ENCODE measurements at places on chromosomes 6 and 20. TPM values are rescaled to one million over a fixed set of nuclear protein-coding genes. Genes with fewer than 3 reads are reported as not detected.

GRCh38 chr20:20096421-20096820 lies 44.1 kb downstream of the CFAP61 start:
- DNase-seq, result no peak

GRCh38 chr6:31144296-31144969 lies 5.6 kb upstream of the PSORS1C2 start:
- no peak for DNase-seq

DNA sequence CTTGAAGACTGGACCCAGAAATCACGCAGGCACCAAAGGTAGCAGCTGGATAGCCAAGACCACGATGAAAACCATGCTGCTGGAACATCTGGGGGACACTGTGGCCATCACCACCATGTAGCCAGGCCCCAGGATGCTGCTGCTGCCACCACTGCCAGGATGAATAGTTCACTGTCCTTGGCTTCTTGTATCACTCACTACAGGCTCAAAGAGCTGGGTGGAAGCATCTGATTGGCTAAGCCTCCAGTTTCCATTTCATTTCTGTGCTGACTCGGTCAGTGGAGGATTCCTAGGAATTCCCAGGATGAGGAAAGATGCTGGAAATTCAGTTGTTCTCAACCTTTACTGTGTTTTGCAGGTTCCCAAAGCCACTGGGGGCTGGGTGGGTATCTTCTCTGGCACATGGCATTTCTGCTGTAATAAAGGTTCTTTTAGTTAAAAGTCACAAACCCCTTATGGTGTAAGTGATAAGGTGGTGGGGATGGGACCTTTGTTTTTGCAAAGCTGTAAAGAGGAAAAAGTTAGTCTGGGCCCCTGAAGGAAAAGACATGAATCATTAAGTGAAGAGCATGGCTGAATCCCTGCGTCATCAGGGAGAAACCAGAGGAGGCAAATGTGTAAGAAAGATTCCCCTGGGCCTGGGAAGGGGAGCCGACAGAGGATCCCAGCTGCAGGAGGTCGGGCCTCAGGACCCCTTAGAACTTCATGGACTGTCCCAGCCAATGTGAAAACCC lies 75.6 kb upstream of the RNF24 start:
- no peak for DNase-seq

- no peak for DNase-seq
Observed at GRCh38 chr6:6907286-6907685, 200.5 kb upstream of the RREB1 start.

GRCh38 chr20:56572172-56572571 lies 39.1 kb downstream of the FAM209B start:
- DNase-seq, result no peak

DNA sequence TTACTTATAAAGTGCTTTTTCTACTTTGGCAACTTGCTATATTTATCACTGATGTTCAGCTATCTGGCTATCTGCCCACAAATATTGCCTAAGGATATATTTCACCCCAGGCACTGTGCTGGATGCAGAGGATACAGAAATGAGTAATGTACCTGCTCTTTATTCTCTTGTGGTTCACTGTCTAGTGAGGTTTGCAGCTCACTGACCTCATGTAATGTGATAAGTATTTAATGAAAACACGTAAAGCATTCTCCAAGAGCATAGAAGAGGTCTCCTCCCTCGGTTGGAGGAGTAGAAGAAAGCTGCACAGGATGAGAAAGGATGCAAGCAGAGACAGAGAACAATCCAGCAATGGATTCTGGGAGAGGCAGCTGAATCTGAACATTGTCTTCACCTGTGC lies 610.7 kb downstream of the CBLN4 start:
- DNase-seq, result no peak

DNA sequence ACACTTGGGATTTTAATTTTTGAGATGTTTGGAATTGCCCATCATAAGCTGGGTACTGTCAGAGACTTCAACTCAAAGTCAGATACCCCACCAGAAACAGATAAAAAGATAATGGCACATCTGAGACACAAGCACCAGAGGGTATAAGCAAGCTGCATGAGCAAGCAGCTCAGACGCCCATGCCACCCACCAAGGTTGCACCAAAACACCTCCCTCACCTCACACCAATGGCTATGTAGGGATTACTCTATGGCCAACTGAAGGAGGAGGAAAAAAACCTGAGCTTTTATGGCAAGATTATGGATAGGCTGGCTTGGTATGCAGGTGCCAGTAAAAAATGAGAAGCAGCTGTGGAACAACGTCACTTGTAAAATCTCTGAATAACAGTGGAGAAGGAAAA lies 3.8 kb upstream of the IRAK1BP1 start:
- DNase-seq, result no peak

Gene YIPF3
- polyA plus RNA-seq, result 146 TPM

Gene PHACTR2
- 36.4 TPM for polyA plus RNA-seq

Gene SULF2
- 81.8 TPM for polyA plus RNA-seq

Gene PYGB
- polyA plus RNA-seq, result 51.1 TPM

All from renal cortex interstitium (tissue), 15 donors.